Ovary (tissue), 10 donors: ENCODE measurements at places on chromosomes 12 and 14. TPM values are rescaled to one million over a fixed set of nuclear protein-coding genes. Genes with fewer than 3 reads are reported as not detected.

The SLC39A9 gene
- total RNA-seq = 36.4 TPM

The EML5 gene
- total RNA-seq = 86.5 TPM

The DTX1 gene
- 0.83 TPM for total RNA-seq

The ISM2 gene
- total RNA-seq = not detected

The ACADS gene
- total RNA-seq = 12.7 TPM

The DEPDC4 gene
- 1.1 TPM for total RNA-seq

The CDKN3 gene
- total RNA-seq = 3.1 TPM

The CALCOCO1 gene
- 168 TPM for total RNA-seq

The AQP2 gene
- not detected for total RNA-seq

The SLC6A12 gene
- total RNA-seq = 1.7 TPM

The C12orf54 gene
- total RNA-seq = 1.3 TPM

The TAS2R14 gene
- 4.8 TPM for total RNA-seq

The SLCO1B3 gene
- 0.10 TPM for total RNA-seq

The CLEC1B gene
- 0.26 TPM for total RNA-seq

The EIF2B1 gene
- total RNA-seq = 33.0 TPM

The TAS2R50 gene
- total RNA-seq = 3.5 TPM

The FAIM2 gene
- 19.3 TPM for total RNA-seq

The POLE2 gene
- 2.3 TPM for total RNA-seq

The SLC35F4 gene
- total RNA-seq = 0.20 TPM

The FOXN4 gene
- not detected for total RNA-seq

The OR4E2 gene
- total RNA-seq = not detected

The ARMH4 gene
- total RNA-seq = 17.8 TPM

The FIGNL2 gene
- total RNA-seq = 0.50 TPM

The MFAP5 gene
- total RNA-seq = 0.35 TPM

The AQP6 gene
- not detected for total RNA-seq

The BCL11B gene
- 0.46 TPM for total RNA-seq

The SLC10A1 gene
- total RNA-seq = not detected

The SSTR1 gene
- 0.60 TPM for total RNA-seq

The KRT74 gene
- not detected for total RNA-seq

The IKBIP gene
- 12.4 TPM for total RNA-seq

The COA8 gene
- total RNA-seq = 14.4 TPM

The MRPS35 gene
- total RNA-seq = 35.1 TPM

The CBLN3 gene
- 4.3 TPM for total RNA-seq

The SLC6A15 gene
- total RNA-seq = 0.37 TPM

The EGLN3 gene
- 2.4 TPM for total RNA-seq

The EFCAB11 gene
- 7.3 TPM for total RNA-seq

The CCDC198 gene
- total RNA-seq = 12.3 TPM

The TMEM30B gene
- total RNA-seq = 6.7 TPM

The CFAP54 gene
- total RNA-seq = 3.6 TPM

The TAS2R7 gene
- total RNA-seq = not detected
